ENCODE measurements at places on chromosomes 12 and 14.

- no peak for DNase-seq
Measured at GRCh38 chr14:52703225-52703624, 3.8 kb upstream of the PSMC6 start.

- DNase-seq = no peak
Measured at GRCh38 chr12:51437431-51437830, 12.8 kb downstream of the SLC4A8 start.

- DNase-seq = no peak
Measured at GRCh38 chr12:52403561-52403960, 2.6 kb downstream of the KRT82 start.

DNA sequence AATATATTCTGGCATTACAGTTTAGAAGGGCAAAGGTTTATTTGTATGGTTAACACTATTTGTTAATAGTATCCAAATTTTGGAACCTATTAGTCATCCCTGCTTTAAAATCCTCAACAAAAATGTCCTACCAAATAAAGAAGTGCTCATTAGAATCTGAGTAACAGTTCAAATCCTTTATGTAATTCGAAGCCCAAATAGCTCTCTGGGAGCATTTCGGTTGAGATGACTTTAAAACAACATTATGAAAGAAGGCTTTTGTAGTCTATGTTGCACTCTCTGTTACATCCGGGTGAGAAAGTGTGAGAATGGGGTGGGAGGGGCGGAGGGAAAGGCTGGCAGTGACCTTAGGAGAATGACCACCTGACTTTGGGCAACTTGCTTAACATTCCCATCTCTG, 59.7 kb downstream of the SLC38A1 start:
- no peak for DNase-seq

DNA sequence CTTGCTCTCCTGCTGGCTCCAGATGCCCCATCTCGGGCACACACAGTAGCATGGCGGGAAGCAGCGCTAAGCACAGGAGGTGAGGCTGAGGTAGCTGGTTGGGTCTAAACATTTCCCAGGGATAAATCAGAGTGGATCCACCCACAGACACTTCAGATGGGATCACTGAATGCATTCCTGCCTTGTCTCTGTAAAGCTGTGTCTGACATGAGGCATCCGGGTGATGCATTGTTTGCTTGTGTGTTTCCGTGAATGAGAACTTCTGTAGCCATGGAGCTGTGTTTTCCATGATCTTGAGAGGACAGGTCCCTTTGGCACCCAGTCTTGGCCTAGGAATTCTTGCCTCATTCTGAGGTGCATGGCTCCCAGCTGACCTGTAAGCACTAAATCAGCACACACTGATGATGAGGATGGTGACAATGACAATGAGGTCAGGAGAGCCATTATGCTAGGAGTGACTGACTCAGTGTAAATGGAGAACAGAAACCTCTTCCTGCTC, 6.7 kb upstream of the KRT75 start:
- DNase-seq = no peak

- no peak for DNase-seq
Measured at GRCh38 chr14:40248671-40249070, 816.4 kb upstream of the FBXO33 start.

- DNase-seq = no peak
Measured at GRCh38 chr12:38411426-38411825, 94.9 kb downstream of the ALG10B start.

DNA sequence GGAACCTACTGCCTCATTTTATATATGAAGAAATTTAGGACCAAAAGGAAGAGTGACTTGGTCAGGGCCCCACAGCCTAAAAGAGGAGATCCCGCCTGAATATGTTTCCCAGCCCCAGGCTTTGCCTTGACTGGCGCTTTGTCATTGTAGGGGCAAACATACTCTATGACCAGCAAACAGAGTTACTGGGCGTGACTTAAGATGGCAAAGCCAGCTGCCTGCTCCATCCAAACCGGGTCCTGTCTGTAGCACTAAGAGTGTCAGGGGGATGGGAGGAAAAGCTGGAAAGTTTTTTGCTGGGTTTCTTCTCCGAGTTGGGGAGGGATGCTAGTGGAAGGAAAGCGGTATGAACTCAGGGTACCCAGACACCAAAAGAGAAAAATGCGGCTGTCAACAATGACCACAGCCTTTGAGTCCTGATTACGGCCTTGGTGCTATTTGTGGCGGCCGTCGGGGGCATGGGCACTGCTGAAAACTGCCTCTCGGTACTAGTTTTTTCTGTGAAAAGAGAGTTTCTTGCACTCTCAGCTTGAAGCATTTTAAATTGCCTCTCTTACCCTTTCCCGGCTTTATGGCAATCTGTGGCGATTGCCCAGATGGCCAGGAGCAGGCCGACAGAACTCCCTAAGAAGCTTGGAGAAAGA, 82.7 kb downstream of the PRIMA1 start:
- no peak for DNase-seq

DNA sequence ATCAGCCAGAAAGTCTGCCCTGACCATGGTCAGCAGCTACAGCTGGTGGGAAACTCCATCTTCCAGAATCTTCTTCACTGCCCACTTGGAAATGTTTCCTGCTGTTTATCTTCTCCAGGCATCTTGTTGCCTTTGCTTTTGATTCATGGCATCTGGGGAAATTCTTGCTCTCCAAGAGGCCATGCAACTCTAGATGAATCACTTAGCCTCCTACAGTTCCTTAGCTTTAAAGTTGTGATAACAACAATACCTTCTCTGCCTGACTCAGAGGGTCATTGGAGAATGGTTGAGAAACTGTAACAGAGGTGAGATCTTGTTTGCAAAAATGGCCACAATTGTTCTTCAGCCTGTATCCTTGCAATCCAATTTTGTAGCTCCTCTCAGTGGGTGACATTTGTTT, 121.0 kb upstream of the VRK1 start:
- DNase-seq = no peak

Data from stimulated activated naive CD8-positive, alpha-beta T cell treated with anti-CD3 and anti-CD28 coated beads, Interleukin-15, amount 100 ng/mL, for 72 hours (primary cell).